ENCODE measurements at places on chromosomes 3 and 15.

DNA sequence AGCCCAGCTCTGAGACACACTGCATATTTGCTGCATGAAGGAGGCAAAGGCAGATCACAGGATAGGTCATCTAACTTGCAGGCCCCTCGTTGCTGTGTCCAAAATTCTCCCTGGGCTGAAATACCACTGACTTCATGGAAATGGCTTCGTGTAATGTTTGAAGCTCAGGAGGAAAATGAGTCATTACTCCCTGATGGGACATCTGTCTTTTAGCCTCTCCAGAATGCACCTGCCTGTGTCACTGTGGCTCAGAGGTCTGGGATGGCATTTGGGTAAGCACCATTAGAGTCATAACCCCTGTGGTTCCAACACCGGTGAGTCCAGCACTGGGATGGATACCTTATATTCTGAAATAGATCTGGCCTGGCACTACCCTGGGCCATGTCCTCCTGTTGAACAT lies 51.5 kb downstream of the IL12A start:
- no peak for DNase-seq

DNA sequence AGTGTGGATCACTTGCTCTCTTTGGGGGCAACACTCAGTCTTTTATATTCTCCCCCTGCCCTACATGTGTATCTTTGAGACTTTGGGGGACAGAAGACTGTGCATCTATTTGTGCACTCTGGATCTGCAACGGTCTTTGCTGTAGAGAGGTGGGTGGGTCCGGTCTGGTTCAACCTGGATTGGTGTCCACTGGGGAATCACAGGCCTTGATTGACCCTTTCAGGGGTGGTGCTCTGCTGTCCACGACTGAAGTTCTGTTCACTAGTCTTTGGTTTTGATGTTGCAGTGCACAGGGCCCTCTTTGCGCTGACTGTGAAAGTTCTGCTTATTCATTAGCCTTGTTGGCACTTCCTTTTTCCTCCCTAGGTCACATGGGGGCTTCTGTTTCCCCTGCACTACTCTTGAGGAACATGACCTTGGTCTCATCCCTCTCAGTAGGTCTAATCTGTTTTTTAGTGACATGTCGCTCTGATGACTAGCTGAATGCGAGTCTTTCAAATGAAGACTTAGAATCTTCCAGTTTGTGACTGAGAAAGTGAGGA lies 284.2 kb downstream of the SV2B start:
- no peak for DNase-seq

- DNase-seq, result no peak
These were observed 186.3 kb upstream of the ATP11B start for GRCh38 chr3:182606905-182607504.

- DNase-seq, result no peak
These were observed 34.1 kb upstream of the ABI3BP start for GRCh38 chr3:101027286-101027685.
